ENCODE measurements at places on chromosomes 3 and 15.
A peak's percentile ranks its signal among the peaks of the same experiment; 100 is the strongest.

DNA sequence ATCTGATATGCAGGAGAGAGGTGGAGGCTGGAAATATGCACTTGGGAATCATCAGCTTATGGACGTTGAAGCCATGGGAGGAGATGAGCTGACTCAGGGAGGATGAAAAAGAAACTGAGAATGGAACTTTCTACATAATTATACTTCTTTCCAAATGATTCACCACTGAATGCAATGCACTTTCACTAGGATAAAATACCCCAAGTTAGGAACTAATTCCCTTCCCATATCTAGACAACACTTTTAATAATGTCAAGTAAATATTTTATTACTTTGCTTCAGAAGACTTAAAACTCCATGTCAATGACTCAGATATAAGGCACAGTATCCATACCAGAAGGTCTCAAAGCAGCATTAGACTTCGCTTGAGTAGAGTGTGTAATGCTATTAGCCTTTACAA lies 24.2 kb downstream of the NPTN start:
- no peak for DNase-seq

DNA sequence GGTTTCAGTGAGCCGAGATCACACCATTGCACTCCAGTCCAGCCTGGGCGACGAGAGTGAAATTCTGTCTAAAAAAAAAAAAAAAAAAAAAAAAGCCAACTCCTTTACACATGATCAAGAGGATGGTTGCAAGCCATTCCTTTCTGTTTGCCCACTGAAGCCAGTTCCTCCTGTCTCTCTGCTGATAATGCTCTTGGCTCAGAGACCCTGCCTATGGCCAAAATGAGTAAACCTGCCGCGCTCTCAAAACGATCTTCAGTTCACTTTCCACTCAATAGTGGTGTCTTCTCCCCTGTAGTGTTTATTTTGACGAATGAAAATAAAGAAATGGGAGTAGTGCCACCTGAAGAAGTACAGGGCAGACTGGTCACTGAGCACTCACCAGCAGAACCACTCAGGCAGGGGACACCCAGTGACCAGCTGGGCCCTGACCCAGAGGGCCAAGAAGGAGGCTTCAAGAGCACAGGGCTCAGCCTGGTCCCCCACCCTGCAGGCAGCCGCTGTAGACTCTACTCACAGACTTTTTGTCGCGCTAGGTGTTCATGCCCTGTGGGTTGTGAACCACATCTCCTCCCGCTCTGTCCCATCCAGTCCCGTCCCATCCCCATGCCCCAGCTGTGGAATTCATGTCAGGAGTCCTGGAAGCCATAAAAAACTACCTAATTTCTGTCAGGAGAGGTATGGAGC lies 23.6 kb downstream of the GRAMD2A start:
- peak; percentile 15 for DNase-seq

GRCh38 chr3:52400275-52400793 lies 44.6 kb downstream of the SEMA3G start:
- DNase-seq: no peak

- no peak for DNase-seq
Observed at GRCh38 chr3:101838691-101839090, 10.6 kb upstream of the NFKBIZ start.

DNA sequence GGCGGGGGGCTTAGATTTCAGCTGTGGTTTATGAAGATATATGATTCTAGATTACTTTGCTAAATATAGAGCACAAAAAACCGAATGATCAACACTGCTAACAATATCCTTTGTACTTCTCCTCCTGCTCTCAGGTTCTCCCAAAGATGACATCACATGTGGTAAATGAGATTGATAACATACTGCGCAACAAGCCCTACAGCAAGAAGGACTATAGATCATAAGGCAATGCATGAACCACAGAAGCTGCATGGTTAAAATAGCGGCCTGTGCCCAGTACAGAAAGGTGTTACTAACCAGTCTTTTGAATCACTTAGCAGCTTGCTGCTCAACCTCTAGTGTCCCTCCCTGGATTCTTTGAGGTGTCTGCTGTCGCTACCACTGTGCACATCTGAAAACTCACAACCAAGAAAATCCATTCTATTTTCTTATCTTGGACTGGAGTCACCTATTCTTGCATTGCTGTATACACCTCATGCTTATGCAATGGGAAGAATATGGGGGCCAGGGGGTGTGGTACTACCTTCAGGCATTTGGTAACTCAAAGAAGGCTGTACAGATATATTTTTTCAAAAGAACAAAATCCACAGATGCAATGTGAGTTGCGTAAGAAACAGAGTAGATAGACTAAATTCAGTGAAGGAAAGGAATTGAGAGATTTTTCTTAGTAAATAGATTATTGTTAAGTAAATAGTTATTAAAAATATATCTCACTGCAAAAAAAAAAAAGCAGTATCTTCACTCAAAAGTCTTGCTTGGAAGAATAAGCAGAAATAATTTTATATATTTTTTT lies 18.2 kb downstream of the SSR3 start:
- DNase-seq: no peak

DNA sequence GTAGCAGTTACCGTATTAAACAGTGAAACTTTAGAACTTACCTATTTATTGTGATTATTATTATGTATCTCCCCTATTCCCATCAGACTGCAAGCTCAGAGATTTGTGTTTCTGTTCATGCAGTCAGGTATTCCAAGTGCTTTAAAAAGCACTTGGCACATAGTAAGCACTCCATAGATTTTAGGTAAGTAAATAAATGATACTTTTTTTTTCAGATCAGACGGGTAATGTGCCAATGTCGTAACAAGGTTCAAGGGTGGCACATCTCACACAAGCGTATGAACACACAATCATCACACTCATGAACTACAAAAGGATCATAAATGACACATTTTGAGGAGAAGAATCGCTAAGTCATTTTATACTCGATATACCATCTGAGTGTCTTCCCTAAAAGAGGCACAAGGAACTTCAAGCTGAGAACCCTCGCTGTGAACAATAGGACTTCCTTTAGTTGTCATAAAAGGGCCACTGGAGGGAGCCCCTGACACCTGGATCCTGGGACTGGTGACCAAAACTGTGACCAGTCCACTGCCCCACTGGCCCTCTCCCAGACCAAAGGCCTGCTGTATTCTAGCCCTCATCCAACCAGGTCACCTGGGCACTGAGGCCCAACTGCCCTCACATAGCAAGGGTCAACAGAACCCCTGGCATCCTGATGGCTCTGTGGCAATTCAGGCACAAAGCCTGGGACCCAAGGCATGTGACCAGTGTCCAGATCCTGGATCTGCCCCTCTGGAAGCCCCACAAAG lies 32.1 kb downstream of the KIF9 start:
- DNase-seq: no peak

GRCh38 chr3:26621906-26622620 lies 509 bp upstream of the LRRC3B start:
- DNase-seq: no peak

Data from D341Med (cell line).